ENCODE measurements at places on chromosomes 13 and 19. TPM values are rescaled to one million over a fixed set of nuclear protein-coding genes. Genes with fewer than 3 reads are reported as not detected.

FBXO27 gene
- 1.6 TPM for total RNA-seq

FCAR gene
- 2.6 TPM for total RNA-seq

CLIP3 gene
- 5.7 TPM for total RNA-seq

KIR2DL3 gene
- not detected for total RNA-seq

C19orf25 gene
- total RNA-seq, result 14.6 TPM

ZNF492 gene
- 1.6 TPM for total RNA-seq

TSHZ3 gene
- total RNA-seq, result 9.5 TPM

IRGQ gene
- total RNA-seq, result 26.0 TPM
